ENCODE measurements at places on chromosomes 12 and 14.

GRCh38 chr14:106538201-106538600 lies 1011.8 kb downstream of the TMEM121 start:
- no peak for DNase-seq

DNA sequence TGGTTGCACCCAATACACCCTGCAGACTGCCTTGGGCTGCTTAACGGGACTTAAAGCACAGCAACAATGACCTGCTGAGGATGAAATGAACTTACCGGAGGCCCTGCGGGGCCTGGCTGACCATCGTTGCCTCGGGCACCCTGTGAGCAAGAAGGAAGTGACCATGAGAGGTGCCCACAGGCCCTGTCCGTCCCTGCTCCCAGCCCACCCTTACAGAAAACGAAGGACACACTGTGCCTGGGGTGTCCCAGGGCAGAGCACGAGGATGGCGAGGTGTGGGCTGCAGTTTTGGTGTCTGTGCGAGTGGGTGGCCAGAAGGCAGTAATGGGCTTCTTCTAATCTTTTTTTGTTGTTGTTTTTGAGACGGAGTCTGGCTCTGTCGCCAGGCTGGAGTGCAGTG lies 14.6 kb downstream of the COL2A1 start:
- DNase-seq = no peak

DNA sequence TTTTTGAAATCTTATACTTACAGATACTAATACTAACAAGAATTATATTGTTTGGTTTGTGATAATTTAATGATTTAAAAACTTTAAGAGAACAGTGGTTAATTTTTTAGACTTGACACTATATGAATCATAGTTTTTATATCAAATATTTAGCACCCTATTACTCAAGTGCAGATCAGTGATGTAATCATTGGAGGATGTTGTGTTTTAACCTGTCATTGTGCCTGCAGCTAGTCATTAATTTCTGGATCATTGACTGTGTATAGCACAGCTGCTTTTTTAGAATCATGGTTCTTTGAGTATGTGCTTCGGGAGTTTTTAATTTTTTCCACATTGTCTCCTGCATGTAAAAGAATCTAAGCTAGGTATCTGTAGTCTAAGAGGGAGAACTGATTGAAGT lies 17.3 kb downstream of the ARID4A start:
- no peak for DNase-seq

DNA sequence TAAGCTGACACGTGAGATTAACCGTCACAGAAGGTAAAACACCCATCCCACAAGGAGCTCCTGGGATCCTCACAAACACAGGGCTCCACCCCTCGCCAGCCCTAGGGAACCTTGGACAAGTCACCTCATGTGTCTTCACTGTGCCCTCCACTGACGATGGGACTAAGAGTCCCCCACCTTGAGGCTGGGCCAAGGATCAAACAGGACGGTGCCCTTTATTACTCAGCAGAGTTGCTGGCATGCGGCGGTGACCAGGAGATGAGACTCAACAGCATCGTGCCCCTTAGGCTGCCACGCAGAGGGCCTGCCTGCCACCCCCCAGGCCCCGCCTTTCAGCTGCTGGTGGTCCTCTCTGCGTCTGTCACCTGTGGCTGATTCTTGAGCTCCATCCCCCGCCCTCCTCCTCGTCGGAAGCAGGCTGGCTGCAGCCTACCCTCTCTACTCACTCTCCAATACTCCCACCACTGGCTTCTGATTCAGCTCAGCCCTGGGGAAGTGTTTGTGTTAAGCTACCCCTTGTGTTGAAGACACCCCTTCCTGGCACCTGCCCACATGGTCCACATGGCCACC lies 105.2 kb downstream of the DICER1 start:
- DNase-seq = no peak

DNA sequence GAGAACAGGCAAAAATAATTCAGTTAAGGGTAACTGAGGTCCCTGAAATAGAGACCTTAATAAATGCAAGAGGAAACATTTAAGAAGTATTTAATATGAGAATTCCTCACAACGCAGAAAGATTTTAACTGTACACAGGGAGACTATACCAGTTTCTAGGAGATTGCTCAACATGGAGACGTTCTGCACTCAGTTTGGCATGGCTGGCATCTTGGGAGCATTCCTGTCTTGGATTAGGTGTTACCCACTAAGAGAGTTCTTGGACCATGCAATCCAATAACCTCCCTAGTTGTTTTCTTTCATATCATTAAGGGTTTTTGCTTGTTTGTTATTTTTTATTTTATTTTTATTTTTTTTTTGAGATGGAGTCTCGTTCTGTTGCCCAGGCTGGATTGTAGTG lies 302.4 kb downstream of the NELL2 start:
- DNase-seq = no peak

DNA sequence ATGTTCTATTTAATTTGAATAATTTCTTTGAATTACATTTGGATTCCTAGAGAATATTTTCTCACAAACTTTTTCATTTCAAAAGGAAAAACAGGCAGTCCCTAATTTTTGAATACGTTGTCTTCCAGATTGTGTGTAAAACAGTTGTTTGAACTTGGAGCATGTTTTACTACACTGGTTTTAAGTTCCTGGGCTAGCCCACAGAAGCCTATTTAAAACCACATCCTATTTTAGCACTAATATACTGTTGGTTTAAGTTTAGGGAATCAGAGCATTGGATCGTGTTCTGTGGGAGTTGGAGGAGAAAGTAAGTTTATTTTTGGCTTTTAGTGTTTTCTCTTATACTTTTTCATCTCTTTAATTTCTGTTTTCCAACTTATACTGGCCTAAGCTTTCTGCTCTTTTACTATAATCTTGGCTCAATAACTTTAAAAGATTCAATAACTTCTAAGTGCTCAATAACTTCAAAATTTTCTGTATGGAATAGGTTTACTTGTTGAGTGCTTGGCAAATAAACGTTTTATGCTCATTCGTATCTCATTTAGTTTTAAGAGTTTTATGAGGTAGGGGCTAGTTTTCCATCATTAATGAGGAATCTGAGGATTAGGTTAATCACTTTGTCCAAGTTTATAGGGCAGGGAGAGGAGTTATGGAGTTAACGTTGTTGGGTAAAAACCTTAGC lies 14.9 kb downstream of the LEMD3 start:
- DNase-seq = no peak

DNA sequence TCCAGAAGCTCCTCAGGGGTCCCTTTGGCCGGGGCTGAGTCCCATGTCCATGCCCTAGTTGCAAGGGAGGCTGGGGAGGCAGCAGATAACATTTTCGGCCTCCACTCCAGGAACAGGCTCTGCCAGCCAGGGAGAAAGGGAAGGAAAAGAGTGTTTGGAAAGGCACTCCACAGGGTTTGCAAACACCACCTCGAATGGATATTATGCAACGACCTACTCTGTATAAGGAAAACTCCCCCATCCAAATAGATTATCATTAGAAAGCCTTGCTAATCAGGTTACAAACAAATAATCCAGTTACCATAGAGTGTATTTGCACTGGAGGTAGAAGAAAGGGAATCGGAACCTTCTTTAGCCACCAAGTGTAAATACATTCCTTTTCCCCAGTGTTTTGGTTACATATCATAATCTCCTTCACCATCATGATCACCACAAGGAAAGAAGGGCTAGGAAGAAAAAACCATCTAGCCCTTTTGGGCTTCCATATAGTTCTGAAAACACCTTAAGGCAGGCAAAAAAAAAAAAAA lies 40.4 kb downstream of the TMCC3 start:
- no peak for DNase-seq

- no peak for DNase-seq
These were observed 10.1 kb upstream of the TWF1 start for GRCh38 chr12:43816168-43816567.

- DNase-seq = no peak
These were observed 176.1 kb downstream of the ADGRD1 start for GRCh38 chr12:131129839-131130238.

- DNase-seq = no peak
These were observed 25.4 kb downstream of the PRKCH start for GRCh38 chr14:61346793-61347192.

DNA sequence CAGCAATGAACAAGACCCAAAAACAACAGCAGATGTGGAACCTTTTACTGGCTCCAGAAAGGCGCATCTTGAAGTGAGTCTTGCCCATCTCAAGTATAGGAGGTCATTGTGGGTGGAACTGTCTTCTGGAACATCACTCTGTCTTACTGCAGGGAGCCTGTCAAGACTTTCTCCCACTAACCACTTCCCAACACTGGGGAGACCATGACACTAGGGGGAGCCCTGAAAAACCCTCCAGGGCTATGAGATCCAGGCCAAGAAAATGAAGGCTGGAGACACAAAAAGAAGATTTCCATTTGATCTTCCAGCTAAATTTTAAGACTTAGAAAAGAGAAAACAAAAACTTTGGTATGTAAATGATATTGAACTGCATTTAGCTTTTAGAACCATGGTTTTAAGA lies 13.5 kb upstream of the ATG14 start:
- no peak for DNase-seq

DNA sequence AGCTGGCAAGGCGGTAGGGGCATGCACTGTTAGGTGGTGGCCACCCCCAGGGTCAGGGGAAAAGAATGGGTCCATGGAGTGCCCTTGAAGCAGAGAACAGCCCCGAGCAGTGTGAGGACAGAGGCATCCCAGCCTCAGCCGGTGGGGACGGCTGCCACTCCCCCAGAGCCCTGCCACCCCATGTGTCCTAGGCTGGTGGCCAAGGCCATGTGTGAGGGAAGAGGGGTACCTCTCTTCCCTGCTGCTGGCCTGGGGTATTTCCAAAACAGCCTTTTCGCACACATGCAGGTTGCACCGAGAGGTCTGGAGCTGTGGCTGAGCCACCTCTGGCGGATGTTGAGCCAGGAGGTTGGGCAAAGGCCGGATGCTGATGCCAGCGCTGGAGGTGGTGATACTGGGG lies 19.9 kb downstream of the RFLNA start:
- DNase-seq = no peak

DNA sequence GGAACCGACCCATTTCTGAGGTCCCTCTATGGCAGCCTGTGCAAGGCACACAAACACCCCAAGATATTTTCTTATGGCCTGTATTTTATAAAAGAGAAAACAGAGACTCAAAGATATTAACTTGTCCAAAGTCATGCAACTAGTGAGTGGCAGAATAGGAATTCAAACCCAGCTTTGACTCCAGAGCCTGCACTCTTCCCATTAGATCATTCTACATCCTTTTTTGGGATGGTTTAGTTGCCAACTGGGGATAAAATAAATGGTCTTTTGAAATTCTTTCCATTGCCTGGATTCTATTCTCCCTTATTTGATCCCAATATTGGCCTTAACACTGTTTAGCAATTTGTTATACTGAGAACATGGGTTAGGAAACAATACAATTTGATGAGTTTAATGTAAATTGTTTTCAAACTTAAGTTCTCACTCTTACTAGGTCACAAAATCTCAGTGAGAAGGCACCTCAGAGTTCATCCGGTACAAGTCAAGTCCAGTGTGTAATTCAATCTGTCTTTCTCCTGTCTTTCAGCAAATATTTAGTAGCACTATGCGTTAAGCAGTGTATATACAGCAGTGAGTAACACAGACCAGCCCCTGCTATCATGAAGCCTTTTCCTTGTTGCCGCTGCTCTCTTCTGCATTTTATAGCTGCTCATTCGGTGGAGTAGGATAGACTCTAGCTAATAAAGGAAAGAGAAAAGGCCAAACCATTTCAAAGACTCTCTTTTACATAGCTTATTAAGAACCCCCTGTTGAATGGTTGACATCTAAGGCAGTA lies 162.1 kb upstream of the IFNG-AS1 start:
- DNase-seq = no peak

DNA sequence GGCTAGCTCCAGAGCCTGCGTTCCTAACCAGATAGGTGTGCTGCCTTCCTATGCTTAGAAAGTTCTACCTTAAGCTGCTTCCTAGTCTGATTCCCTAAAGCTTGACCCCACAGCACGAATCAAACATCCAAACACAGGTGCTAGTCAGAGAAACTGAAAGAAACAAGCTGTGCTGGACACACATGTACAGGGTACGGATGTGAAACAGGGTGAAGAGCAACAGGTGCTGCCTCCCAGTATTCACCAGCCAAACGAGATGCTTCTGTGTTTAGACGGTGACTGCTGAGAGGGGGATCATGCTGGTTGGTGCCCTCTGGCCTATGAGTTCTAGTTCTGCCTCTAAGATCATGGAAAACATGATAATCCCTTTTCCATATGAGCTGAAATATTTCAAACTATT lies 105.3 kb downstream of the GRIP1 start:
- DNase-seq = no peak

DNA sequence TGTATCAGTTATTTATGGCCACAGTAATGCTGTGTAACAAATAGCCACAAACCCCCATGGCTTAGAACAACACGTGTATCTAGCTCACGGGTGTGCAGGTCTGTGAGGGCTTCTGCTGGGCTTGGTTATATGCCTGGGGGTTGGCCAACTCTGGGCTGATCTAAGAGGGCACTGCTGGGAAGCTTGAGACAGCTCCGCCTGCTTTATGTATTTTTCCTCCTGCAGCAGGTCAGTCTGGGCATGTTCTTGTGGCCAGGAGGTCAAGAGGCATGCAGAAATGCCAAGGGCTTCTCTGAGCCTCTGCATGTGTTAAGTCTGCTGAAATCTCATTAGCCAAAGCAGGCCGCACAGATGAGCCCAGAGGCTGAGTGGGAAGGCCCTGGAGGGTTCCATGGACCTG lies 105.8 kb downstream of the ZNF664 start:
- DNase-seq = no peak

DNA sequence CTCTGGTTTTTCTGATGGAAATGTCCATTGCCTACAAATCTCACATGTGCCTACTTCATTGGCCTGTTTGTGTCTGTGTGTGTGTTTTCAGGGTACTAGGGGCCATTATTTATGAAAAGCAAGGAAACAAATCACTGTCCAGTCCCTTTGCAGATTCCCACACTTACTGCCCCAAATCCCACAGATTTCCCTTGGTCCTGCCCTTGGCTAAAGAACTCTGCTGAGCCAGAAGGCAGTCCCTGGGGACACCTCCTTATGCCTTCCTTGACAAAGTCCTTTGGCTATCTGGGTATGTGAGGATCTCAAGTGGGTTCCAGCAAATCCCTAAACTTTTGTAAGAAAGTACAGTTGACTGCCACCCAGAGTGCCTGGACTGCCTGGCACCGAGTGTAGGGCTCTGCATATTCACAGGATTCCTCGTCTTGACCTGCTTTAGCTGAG lies 388.1 kb downstream of the BCAT1 start:
- DNase-seq = no peak

- no peak for DNase-seq
These were observed 103.8 kb upstream of the ETV6 start for GRCh38 chr12:11545484-11546330.

- no peak for DNase-seq
These were observed 106.4 kb downstream of the PIWIL1 start for GRCh38 chr12:130444061-130444460.

GRCh38 chr14:98173305-98173704 lies 1098.7 kb downstream of the BCL11B start:
- DNase-seq = no peak

- DNase-seq = no peak
These were observed 6.0 kb downstream of the TGM1 start for GRCh38 chr14:24256960-24257359.

- DNase-seq = no peak
These were observed 8.5 kb downstream of the CTDSP2 start for GRCh38 chr12:57837864-57838562.
